ENCODE measurements at places on chromosomes 1 and 21. TPM values are rescaled to one million over a fixed set of nuclear protein-coding genes. Genes with fewer than 3 reads are reported as not detected.

DNA sequence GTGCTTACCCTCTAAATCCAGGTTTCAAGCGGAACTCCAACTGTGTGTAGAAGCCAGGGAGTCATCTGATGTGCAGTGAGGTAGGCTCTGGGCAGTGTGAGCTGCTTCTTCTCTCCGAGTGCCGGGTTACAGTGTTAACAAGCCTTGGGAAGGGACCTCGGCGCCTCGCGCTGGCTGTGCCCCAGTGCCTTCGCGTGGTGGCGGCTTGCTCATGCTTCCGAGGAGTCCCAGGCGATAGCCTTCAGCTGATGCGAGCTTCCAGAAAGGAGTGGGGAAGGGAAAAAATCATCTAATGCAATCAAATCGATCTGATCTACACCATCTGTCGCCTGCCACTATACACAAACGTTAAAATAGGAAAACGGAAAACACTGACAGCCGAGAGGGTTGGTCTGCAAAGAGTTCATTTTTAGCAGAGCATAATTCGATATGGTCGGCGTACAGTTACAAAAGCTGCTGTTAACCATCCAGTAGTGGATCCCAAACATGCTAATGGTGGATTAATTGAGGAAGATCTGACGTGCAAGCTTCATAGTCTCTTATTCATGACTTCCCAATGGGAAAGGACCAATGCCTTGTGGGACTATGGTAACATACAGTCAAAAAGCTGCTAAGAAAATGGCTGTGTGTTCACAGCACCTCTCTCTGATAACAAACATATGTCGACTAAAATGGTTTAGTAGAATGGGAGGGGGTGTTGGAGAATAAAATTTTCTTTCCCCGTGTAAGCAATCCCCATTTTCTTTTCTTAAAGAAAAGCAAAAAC is 128.7 kb upstream of the DPYD start:
- peak; percentile 9 for DNase-seq

DNA sequence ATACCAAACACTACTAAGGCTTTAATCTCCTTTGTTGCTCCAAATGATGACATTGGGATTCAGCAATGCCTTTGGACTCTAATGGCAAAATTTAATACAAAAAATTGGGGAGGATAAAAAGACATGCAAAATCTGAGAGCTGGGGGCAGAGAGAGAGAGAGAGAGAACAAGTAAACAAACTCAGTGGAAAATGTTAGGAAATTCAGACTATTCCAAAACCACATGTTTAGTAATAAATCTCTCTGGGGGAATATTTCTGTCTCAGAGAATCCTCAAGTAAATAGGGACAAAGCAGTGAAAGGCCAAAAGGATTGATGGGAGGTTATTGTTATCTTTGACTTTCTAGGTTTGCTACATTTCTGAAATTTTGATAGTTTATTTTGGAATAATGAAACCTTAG is 65.7 kb downstream of the PLA2G4A start:
- no peak for DNase-seq

Gene OPRD1
- not detected for total RNA-seq

Gene C1orf53
- total RNA-seq = 4.9 TPM

Gene NRAS
- 7.2 TPM for total RNA-seq

GRCh38 chr1:182120411-182121258 is 59.1 kb upstream of the ZNF648 start:
- DNase-seq = no peak

- DNase-seq = no peak
Measured at GRCh38 chr1:106961646-106962045, 94.8 kb upstream of the PRMT6 start.

- DNase-seq = no peak
Measured at GRCh38 chr1:11919621-11920020, 6.6 kb downstream of the KIAA2013 start.

Gene KCNK2
- total RNA-seq = 0.05 TPM

Data from Right ventricle myocardium inferior (tissue), 1 donor.